Fibroblast of skin of abdomen (primary cell): ENCODE measurements at places on chromosomes 3 and 15.

GRCh38 chr3:112088944-112089343, 2.8 kb downstream of the C3orf52 start:
- DNase-seq: no peak

DNA sequence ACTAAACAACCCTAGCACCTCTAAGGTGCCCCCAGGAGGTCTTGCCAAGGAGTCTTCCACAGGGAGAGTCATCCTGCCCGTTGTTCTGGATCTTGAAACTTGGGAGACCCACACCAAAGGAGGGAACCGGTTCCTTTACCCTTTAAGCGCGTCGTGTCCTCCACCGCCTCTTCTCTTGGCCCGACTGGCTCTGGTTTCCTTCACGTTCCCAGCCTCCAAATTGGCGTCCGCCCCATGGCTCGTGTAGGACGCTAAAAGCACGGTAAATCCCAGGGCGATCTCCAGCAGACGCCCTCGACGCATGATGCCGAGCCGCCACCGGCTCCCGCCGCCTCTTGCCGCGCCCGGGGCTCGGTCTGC, 1.1 kb downstream of the FBN1 start:
- DNase-seq: no peak

GRCh38 chr3:45760878-45761711, 35.2 kb downstream of the SLC6A20 start:
- DNase-seq: peak; percentile 55

GRCh38 chr15:80710635-80711554, 15.8 kb downstream of the ABHD17C start:
- DNase-seq: peak; percentile 21

- DNase-seq: peak; percentile 12
These were observed 57.9 kb downstream of the ACAP2 start for GRCh38 chr3:195384952-195385351.

DNA sequence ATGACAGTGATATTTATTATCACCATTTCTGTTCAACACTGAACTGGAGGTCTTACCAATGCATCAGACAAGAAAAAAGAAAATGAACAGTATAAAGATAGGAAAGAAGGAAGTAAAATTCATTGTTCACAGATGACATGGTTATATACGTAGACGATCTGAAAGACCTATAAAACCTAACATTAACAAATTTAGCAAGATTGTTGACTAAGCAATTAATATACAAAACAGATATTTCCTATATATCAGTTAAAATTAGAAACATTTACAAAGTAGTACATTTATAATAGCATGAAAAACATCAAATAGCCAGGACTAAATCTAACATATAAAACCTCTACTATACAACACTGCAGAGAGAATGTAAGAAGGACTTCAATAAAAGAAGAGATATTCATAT, 92.8 kb upstream of the MELTF start:
- no peak for DNase-seq

GRCh38 chr3:108407886-108408285, 102.5 kb downstream of the MYH15 start:
- DNase-seq: no peak

- DNase-seq: no peak
These were observed 73.6 kb upstream of the TCF12 start for GRCh38 chr15:56844892-56845291.

- DNase-seq: no peak
These were observed 182.3 kb downstream of the OR4M2 start for GRCh38 chr15:22262613-22263020.

DNA sequence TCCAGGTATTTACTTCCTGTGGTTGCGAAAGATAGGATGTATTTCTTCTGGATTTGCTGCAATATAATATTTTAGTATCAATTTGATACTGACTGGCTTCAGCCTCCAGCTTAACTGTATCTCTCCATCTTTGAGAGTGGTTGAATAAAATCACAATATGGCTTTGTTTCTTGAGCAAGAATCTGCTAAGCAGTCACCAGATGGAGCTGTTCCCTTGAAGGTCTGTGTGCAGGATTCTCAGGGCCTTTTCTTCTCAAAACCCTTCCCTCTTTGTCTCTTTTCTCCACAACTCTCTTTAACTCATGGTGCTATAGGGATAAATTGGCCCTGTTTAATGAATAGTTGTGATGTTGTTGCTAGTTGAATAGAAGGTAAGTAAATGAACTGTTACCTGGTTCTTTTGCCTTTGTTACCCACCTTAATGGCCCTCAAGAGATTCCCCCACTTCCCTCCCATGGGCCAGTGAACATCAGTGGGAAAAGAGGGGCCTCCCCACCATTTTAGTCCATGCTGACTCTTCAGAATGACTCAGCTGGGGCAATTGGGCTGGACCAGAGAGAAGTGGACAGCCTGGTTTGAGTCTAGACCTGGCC, 34.8 kb upstream of the RAB6B start:
- DNase-seq: peak; percentile 70

DNA sequence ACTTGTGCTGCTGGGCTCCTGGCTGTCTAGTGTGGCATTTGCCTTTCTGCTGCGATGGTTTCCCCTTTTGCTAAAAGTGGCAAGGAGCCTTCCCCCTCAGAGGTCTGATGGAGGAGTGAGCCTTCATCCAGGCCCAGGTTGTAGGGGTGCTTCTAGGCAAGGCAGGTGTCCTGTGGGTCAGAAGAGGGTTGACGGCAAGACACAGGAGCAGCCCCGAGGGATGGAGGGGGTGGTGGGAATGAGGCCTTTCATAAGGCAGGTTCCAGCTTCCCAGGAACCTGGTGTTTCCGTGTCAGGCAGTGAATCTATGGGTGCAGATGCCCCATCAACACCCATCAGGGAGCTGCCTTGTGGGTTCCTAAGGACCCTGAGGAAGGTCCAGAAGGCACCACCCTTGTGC, 63.0 kb upstream of the TAMM41 start:
- no peak for DNase-seq

DNA sequence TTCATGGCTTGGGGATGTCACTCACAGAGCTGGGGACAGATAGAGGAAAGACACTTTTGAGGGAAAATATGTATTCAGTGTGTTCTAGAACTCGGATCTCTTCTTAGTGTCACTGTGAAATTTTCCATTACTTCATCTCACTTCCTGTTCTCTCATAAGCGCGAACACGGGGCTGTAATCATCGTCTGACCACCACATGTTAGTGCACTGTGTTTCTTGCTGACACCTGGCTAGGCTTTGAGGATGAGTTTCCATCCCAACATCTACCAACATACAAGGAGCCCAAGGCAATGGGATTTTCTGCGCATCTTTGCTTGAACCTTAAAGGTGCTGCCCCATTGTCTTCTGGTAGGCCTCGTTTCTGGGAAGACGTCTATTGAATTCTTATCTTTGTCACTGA, 84.0 kb downstream of the LIPC start:
- no peak for DNase-seq

GRCh38 chr3:61780455-61781228, 219.3 kb downstream of the PTPRG start:
- DNase-seq: no peak

DNA sequence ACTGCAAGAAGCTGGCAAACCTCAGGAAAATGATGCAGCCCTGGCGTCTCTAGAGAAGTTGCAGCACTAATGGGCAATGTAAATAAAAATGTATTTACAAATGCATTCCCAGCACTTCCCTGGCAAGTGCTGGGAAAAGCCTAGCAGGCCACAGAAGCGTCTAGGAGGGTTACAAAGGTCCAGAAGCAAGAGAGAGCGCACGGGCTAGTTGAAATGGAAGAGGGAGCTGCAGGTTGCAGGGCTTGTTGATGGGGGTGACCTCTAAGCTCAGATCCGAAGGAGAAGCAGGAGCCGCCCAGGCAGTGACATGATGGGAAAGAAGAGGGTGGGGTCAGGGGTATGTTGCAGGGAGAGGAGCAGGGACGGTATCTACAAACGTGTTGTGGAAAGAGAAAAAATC, 2.7 kb upstream of the KNL1 start:
- no peak for DNase-seq

DNA sequence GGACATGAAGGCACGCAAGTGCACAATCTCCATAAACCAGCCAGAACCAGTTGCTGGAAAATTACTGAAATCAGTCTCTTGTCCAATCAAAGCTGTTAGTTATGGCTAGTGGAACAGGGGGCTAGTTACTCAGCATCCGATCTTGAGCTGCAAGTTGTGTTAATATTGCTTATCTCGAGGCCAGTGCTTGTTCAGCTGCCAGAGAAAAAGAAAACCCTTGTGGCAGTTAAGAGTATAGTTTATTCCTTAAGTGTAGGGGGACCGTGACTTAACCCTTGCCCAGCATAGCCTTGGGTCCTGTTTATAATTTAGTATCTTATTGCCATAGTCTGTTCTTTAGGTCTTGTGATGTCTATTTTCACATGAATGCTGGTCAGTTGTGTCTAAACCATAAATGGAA, 268.5 kb downstream of the CD47 start:
- no peak for DNase-seq

- DNase-seq: no peak
These were observed 46.0 kb downstream of the TSC22D2 start for GRCh38 chr3:150454085-150454484.

- DNase-seq: peak; percentile 21
These were observed 50.1 kb upstream of the CRTC3 start for GRCh38 chr15:90479656-90480055.

DNA sequence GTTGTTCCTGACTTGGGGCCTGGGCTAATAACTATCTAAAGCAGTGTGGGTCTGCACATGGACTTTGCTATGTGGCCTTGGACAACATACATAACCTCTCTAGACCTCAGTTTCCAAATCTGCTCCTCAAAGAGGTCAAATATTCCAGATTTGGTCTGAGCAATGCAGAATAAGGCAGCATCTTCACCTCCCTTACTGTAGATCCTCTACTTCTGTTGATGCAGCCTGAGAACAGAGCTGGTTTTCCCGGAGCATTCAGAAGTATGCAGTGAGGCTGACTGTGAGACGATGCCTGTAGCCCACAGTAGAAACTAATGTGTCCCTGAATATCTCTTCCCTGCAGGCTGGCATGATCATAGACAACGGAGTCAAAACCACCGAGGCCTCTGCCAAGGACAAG, 65.3 kb downstream of the MESD start:
- DNase-seq: no peak

DNA sequence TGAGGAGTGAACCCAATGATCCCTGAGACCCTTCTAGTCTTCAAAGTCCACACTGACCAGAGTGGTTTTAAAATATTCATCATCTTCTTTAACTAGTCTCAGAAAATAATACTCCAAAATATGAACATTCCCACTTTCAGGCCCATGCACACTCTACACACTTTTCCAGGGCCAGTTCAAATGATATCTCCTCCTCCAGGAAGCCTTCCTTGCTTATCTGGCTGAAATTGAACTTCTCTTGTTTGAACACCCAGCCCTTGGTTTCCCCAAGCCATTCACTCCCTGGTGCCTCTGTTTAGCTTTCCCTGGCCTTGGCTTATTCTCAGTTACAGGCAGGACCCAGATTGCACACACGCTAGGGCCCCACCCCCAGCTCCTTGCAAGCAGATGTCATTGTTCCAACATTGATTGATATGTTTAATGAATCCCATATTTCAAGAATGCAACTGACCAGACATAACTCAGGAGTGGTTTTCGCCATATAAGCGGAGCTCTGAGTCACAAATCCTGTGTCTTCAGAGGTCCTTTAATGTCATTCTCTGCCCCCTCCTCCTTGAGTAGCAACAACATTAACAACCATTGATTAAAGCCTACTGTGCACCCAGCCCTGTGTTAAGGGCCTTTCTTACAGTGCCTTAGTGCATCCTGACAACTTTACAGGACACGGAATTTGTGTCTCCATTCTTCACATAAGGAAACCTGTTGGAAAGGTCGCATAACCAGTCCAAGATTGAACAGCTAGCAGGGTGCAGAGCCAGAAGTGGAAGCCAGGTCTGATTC, 2.1 kb downstream of the ITGA11 start:
- peak; percentile 92 for DNase-seq

DNA sequence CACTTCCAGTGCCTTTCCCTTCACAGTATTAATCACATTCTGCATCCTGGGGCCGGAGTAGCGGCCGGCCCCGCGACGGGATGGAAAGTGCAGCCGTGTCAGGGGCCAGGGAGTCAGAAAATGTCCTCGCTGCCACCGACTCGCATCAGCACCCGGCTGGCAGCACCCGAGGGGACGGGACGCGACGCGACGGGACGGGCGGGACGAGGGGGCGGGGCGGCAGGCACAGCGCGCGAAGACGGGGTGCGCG, 353 bp downstream of the ATG3 start:
- DNase-seq: no peak

- DNase-seq: peak; percentile 20
These were observed 404.4 kb upstream of the KCNMB2 start for GRCh38 chr3:178131801-178132200.

DNA sequence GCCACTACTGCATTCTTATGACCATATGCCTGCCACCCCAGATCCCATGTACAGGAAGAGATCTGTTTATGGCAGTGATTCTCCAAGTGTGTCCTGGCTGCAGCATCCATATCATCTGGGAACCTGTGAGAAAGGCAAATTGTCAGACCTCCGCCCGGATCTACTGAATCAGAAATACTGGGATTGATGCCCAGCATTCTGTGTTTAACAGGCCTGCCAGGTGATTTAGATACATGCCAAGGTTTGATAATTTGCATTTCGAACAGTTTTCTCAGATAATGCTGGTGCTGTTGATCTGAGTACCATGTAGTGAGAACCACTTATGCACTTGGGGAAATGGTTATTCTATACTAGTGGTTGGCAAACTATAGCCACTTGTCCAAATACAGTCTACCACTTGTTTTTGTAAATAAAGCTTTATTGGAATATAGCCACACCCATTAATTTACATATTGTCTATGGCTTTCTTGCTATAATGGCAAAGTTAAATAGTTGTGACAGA, 165.4 kb downstream of the SSR3 start:
- DNase-seq: peak; percentile 5

DNA sequence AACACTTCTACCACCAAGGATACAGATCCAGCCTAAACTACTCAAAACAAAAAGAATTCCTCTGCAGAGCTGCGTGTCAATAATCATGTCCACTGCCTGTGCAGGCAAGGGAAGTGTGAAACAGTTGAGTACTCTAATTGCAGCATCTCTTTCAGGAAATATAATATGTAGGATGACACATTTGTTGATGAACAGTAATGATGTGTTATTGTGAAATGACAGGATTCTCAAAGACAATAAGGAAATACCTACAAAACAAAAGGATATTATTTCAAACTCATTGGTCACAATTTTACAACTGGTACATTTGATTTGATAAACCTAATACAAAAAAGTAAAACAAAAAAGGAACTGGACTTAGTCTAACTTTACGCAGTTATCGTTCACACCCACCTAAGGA, 4.4 kb downstream of the SPG11 start:
- no peak for DNase-seq

GRCh38 chr3:67941433-67942030, 287.1 kb upstream of the SUCLG2 start:
- DNase-seq: no peak

- no peak for DNase-seq
These were observed 21.3 kb downstream of the LRIG1 start for GRCh38 chr3:66479532-66479947.

GRCh38 chr15:99249270-99249841, at the start of gene TTC23:
Gene TTC23, minus strand, starts transcription at chr15:99249581. Its CDS starts 20,869 bp downstream, at chr15:99228712.
- peak; percentile 88 for DNase-seq

GRCh38 chr3:4419920-4420319, 47.1 kb downstream of the SUMF1 start:
- no peak for DNase-seq

DNA sequence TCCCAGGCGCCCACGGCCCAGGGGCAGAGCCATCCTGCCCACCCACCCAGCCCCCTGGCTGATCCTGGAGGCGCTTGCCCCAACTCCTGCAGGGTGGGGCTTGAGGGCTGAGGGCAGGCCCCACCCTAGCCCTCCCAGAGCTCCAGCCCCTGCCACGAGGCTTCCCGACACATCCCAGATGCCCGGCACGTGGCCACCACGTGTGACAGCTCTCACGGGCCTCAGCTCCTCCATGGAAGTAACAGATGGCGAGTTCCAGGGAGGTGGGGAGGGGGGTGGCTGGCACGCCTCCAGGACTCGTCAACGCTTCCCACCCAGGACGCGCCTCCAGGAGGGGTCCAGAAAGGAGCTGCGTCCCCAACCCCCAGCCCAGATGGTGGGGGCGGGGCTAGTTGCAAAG, 29.1 kb downstream of the PLXND1 start:
- peak; percentile 33 for DNase-seq
